HS-5 (cell line): ENCODE measurements at places on chromosomes 4 and X.

DNA sequence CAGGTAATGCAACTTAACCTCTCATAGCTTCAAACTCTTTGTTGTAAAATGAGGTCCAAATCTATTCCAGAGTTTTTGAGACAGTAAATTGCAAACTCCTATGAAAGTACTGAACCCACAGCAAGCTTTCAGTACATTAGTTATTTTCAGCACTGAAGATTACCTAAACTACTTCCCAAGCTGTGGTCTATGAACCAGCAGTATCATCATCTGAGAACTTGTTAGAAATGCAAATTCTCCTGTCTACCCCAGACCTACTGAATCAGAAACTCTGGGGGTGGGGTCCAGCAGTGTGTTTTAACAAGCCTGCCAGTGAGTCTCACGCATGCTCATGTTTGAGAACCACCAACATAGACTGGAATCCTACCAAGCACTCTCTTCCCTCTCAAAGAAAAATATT lies 5.7 kb upstream of the CASP6 start:
- no peak for DNase-seq

- no peak for DNase-seq
Observed at GRCh38 chr4:2412534-2412884, 5.9 kb downstream of the ZFYVE28 start.

DNA sequence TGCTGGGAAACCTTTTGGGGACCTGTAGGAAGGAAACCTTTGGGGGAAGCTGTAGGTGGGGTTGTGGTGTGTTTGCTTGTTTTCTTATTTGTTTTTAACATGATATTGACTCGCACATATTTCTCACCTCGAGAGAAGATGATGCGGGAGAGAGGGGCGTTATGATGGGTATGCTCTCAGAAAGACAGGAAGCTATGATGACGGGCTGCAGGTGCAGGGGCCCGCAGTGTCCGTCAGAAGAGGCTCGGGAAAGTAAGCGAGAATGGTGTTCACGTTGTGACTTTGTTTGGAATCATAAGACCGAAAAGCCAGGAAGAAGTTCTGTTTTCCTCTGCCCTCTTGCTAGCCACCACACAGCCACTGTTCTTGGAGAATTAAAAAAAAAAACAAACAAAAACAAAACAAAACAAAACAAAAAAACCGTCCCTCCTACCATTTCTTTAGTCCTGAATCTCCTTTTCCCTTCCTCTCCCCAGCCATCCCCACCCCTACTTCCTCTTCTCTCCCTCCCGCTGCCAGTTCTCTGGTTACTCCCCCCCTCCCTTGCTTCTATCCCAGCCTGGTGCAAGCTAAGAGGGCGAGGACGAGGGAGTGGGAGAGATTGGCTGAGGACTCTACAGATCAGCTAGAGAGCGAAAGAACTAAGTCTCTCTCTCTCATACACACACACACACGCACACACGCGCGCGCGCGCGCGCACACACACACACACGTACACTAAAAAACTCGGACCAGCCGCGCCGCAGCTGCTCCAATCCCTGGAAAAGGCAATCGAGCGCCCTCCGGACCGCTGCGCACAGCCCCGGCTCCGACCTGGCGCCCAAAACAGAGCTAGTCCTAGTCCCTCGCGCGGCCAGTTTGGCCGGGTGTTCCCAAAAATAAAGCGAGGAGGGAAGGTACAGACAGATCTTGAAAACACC lies at the start of gene BMP3:
TSS of gene BMP3 (plus strand) at position 648 of the 920 bp plus-strand sequence. CDS start 577 bp downstream, outside the sequence.
- DNase-seq, result peak; percentile 9

GRCh38 chr4:176894498-176894897 lies 101.8 kb upstream of the VEGFC start:
- DNase-seq, result no peak

GRCh38 chrX:16999275-16999674 lies 52.8 kb downstream of the REPS2 start:
- no peak for DNase-seq

DNA sequence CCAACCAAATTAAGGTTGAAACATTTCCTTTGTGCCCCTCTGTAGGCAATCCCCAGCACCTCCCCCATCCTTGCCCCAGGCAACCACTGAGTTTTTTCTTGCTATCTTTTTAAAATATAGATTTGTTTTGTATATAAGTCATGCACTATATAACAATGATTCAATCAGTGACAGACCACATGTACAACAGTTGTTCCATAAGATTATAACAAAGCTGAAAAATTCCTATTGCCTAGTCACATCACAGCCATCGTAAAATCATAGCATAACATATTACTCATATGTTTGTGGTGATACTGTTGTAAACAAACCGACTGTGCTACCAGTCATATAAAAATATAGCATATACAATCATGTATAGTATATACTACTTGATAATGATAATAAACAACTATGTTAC lies 211.9 kb upstream of the NRK start:
- DNase-seq, result peak; percentile 2

GRCh38 chr4:54233277-54233696 lies 4.2 kb downstream of the PDGFRA start:
- no peak for DNase-seq

DNA sequence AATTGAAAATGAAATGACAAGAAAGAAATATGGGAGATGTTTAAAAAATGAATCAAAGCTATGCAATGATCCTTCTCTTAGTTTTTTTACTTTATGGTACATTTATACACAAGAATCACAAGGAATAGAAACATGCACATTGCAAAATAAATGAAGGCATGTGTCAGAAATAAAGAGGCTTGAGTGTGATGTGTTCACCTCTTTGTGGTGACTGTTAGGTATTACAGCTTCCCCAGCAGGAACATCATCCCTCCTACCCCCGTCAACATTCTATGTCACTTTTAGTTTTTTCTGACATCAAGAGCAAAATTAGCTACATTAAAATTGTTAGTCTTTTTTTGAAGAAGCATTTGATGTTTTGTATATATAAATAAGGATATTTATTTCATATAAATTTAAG lies 214.8 kb downstream of the SLC4A4 start:
- DNase-seq, result peak; percentile 10

DNA sequence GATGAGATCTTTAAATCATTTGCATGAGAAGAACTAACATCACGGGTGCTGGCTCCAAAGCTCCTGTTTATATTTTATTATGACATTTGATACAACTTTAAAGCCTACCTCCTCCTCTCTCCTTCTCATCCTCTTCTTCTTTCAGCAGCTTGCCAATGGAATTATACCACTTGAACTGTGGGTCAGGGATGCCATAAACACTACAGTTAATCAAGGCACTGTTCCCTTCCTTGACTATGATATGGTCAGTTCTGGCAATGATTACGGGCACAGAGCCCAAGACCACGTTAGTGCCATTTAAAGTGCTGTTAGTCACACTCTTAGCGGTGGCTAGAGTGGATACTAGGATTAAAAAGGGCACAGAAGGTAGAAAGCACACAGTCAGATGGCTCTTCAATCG lies 20.7 kb downstream of the MFAP3L start:
- DNase-seq, result no peak

DNA sequence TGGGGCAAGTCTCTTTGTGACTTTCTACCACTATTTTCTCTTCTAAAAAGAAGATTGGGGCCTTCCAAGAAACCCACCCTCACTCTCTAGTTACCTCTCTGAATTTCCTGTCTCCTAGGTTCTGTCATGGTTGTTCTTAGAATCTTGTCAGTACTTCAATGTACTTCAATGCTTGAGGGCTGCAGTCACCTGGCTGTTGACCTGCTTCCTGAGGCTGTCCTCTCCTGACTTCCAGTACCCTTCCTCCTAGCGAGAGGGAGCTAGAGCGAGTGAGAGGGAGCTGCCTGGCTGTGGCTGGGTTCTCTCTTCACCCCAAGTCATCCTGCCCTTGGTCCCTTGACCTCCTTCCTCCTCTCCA lies 17.7 kb downstream of the CD99L2 start:
- DNase-seq, result no peak

DNA sequence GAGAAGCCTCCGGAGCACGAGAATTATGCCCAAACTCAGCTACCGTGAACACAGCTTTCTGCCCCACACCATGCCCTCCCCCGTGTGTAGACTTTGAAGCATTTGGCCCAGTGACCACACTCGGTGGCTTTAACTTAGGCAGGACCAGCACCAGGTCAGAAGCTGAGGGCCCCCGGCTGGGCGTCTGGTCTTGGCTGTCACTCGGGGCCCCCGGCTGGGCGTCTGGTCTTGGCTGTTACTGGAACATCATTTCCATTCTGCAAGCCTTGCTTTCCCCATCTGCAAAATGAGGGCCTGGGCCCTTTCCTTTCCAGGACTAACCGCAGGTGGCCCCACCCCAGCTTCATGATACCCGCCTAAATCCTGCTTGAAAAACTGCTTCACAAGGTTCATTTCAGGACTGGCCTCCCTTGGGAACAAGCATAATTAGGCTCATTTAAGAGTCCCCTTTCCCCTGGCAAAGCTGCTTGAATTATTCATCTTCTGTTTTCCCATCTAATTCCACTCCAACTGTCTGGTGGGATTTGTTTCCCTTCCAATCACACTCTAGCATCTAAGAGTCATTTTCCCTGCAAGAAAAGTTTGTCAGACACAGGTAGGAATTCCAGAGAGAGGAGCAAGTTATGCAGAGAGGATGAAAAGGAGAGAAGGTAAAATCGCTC lies 82.5 kb downstream of the WFS1 start:
- no peak for DNase-seq

- DNase-seq, result peak; percentile 42
Observed at GRCh38 chr4:75512386-75513211, 1.6 kb downstream of the RCHY1 start.

DNA sequence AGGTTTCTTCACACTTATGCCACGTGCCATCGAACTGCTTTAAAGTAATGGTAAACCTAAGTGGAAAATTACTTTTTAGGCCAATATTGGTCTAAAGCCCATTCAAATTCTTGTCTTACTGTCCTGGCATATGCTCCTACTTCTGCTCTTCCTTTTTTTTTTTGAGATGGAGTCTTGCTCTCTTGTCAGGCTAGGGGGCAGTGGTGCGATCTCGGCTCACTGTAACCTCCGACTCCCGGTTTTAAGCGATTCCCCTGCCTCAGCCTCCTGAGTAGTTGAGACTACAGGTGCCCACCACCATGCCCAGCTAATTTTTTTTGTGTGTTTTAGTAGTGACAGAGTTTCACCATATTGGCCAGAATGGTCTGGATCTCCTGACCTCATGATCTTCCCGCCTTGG lies 129.0 kb upstream of the TECRL start:
- no peak for DNase-seq

DNA sequence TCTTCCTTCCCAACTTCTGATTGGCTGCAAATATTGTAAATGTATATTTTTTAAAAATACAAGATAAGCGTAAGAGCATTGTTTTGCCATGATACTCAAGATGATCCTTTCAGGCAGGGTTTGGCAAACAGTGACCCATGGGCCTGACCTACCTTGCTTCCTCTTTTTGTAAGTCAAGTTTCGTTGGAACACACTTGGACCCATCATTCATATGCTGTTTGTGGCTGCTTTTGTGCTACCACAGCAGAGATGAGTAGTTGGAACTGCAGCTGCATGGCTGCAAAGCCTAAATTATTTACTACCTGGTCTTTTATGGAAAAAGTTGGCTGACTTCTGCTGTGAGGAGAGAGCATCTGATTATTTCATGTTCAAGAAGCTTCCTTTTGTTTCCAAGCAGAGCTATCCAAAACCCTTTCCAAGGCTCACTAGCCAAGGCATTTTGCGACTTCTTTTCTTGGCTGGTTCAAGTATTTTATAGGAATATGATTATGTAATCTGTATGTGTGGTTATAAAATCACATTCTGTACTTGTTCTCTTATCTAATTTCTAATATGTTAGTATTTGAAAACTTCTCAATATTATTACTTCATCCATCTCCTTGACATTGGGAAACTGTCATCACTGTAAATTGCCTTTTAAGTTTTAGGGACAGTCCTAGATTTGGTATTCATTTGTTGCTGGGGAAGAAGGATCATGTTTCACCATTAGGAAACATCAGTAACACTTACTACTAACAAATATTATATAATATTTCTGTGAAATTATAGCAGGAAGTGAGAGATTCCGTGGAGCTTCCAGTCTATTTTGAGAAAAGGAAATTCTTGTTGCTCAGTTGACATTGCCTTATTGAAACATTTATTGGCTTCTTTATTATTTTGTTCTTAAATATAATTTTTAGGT lies 109.2 kb downstream of the ARHGAP10 start:
- no peak for DNase-seq

DNA sequence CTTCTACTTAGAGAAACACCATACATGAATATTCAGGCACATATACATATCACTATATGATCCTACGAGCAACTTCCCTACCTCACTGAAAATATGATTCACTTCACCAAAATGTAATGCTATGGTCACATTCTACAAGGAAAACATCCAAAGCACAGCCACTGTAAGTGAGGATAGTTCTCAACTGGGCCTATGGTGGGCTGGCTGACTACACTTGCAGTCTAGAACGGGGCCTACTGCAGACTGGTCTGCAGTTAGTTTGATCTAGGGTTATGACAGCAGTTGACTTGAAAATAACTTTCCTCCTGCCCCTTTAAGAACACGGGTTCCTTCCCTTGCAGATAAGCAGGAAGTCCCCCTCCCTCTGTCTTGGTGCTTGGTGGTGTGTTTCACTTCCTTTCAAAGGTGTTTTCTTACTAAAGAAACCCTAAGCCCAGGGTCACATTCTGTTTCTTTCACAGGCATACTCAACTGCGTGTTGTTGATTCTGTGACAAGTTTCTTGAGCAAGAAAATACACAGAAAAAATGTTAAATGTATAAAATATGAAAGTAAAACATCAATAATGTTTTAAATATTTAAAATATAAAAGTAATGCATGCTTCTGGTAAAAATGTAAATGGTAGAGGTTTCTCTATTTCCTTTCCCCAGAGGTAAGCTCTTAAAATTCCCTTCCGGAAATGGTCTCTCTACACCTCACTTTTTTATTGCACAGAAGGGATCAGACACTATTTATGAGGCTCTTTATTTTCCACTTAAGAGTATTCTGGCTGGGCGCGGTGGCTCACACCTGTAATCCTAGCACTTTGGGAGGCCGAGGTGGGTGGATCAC lies 18.0 kb upstream of the TMSB4X start:
- DNase-seq, result no peak

DNA sequence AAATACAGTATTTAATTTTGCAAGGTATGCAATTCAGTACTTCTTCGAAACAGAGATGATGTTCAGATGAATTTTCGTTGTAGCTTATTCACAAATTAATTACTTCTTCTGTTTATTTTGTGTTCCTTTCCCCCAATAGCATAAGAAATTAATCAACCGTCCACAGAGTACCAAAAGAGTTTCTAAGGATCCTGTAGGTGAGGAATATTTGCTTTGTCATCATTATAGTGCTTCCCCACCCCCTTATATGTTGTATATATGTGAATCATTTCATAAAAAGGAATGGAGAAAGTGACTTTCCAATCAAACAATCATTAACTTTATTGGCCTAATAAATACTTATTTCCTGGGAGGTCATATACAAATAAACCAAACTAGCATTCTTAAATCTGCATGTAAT lies 57.6 kb downstream of the DTHD1 start:
- no peak for DNase-seq

GRCh38 chr4:95572304-95572991 lies 23.7 kb upstream of the UNC5C start:
- DNase-seq, result no peak

GRCh38 chr4:180587379-180587778 lies 1655.8 kb upstream of the TENM3 start:
- no peak for DNase-seq

DNA sequence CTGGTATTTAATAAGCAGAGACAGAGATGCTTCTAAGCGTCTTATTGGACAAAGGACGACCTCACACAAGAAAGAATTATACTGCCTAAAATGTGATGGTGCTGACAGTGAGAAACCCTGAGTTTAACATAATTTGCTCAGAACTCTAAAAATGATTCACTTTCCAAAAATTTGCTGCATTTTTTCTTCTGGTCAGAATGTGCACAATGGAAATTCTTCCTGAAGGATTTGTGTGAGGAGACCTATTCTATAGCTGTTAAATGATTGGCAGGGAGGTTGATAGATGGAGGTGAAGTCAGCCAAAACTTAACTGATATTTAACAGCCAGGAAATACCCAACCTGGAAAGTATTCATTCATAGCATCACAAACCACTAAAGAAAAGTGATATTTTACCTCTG lies 1.7 kb downstream of the MAGEC3 start:
- DNase-seq, result peak; percentile 15
